ENCODE measurements at places on chromosomes 16 and 17.

GRCh38 chr17:64343071-64343774, 47.4 kb downstream of the PECAM1 start:
- no peaks in the 10 kb centered on the region for H3K27me3 ChIP-seq
- peaks cover 41% of the 10 kb centered on the region for H3K4me1 ChIP-seq
- DNase-seq = no peak
- no peak overlapping the region for H3K4me3 ChIP-seq
- H3K36me3 ChIP-seq = no peaks in the 10 kb centered on the region

DNA sequence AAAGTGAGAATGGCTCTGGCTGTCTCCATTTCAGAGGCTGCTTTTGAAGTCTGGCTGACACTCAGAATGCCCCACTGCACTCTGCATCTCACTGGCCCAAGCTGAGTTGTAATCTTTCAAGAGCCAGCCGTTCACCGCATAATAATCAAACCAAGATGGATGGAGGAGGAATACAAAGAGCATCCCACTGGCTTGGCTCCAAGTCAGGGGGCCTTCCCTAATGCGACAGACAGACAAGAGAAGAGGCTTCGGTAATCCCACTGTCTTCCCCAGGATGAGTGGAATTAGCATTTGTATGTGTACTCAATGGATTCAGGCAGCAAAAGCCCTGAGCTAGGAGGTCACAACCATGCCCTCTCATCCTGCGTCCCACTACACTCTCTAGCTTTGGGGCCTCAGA, 68.0 kb downstream of the CBLN1 start:
- H3K4me3 ChIP-seq = no peak overlapping the region
- no peaks in the 10 kb centered on the region for H3K4me1 ChIP-seq
- H3K36me3 ChIP-seq = no peaks in the 10 kb centered on the region
- no peaks in the 10 kb centered on the region for H3K27me3 ChIP-seq
- H3K27ac ChIP-seq = no peak overlapping the region

DNA sequence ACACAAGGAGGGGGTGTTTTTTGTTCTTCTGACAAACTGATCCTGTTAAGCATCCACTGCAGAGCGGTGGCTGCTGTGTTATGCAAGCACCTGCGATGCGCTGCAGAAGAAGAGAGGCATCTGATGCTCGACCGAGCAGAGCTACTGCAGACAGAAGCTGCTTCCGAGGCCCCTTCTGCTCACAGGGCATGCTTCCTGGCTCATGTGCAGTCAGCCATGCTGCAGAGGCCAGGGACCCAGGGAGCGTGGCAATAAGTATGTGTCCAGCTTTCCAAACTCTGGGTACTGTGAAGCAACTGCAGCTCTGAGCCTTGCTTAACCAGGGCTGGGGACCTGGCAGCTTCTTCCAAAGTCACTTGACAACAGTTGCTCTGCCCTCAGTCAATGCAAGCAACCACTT, 448.6 kb upstream of the RBFOX1 start:
- H3K4me3 ChIP-seq = no peak overlapping the region
- no peaks in the 10 kb centered on the region for H3K27me3 ChIP-seq
- DNase-seq = no peak
- H3K27ac ChIP-seq = no peak overlapping the region
- no peaks in the 10 kb centered on the region for H3K4me1 ChIP-seq
- H3K36me3 ChIP-seq = no peaks in the 10 kb centered on the region

DNA sequence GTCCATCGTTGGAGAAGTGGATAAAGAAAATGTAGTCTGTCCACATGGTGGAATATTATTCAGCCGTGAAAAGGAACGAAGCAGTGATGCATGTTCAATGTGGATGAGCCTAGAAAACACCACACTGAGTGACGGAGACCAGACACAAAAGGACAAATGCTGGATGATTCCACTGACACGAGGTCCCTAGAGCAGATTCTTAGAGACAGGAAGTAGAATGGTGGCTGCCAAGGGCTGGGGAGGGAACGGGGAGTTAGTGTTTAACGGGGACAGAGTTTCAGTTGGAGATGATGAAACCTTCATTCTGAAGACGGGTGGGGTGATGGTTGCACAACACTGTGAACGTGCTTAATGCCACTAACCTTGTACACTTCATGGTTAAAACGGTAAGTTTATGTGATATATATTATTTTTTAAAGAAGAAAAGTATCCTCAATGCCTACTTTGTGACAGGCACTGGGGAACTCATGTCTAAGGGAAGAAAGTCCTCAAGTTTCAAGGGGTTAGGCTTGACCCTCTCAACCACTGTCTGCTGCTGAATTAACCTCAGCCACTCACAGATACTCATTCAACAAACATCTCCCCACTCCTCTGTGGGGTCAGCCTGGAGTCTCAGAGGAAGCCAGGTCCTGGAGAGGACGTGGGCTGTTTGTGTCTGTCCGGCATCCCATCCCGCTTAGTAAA, 17.6 kb downstream of the C16orf74 start:
- peaks cover 12% of the 10 kb centered on the region for H3K27me3 ChIP-seq
- peaks cover 4% of the 10 kb centered on the region for H3K4me1 ChIP-seq
- no peak for DNase-seq
- H3K36me3 ChIP-seq = no peaks in the 10 kb centered on the region
- no peak overlapping the region for H3K4me3 ChIP-seq
- H3K27ac ChIP-seq = no peak overlapping the region

- no peak overlapping the region for H3K4me3 ChIP-seq
- no peaks in the 10 kb centered on the region for H3K4me1 ChIP-seq
- H3K27ac ChIP-seq = no peak overlapping the region
- DNase-seq = no peak
- no peaks in the 10 kb centered on the region for H3K27me3 ChIP-seq
- no peaks in the 10 kb centered on the region for H3K36me3 ChIP-seq
These were observed 46.6 kb upstream of the MED13 start for GRCh38 chr17:62111562-62112171.

- H3K4me1 ChIP-seq = peaks cover 45% of the 10 kb centered on the region
- DNase-seq = no peak
- no peak overlapping the region for H3K4me3 ChIP-seq
- H3K36me3 ChIP-seq = no peaks in the 10 kb centered on the region
These were observed 12.2 kb downstream of the WFIKKN2 start for GRCh38 chr17:50847566-50847965.

GRCh38 chr17:40515011-40515410, 13.6 kb upstream of the TNS4 start:
- no peak overlapping the region for H3K27ac ChIP-seq
- H3K4me1 ChIP-seq = peaks cover 6% of the 10 kb centered on the region
- DNase-seq = no peak
- no peaks in the 10 kb centered on the region for H3K36me3 ChIP-seq
- H3K27me3 ChIP-seq = peaks cover 21% of the 10 kb centered on the region

DNA sequence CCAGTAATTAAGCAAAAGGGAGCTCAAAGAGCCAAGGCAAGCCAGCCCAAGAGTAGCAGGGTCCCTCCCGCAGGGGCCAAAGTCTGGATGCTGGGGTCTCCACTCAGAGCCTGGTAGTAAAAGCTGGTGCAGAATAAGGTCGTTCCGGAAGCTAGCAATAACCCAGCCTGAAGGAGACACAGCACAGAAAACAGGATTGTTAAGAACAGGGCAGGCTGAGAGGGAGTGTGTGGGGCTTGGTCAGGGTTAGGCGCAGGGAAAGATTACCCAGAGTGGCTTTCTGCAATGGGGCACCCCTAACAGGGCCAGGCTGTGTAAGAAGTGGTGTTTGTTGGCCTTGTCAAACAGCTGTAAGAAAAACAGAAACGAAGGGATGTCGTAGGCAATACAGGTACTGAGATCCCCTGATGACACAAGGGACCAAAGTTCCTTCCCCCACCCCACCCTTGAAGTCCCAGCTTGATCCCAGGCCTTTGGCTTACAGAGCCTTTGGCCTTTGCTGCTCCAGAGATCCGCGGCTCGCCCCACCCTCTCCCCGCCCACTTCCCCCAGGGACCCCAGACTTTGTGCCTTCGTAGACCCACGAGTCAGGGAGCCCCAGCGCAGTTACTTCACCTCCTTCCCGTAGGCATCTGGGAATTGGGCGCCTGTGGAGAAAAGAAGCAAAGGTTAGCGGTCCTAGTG, 712 bp downstream of the TMEM256 start:
- peaks cover 26% of the 10 kb centered on the region for H3K4me1 ChIP-seq
- peak overlapping the region; percentile 82 for H3K4me3 ChIP-seq
- H3K27me3 ChIP-seq = peaks cover 8% of the 10 kb centered on the region
- no peaks in the 10 kb centered on the region for H3K36me3 ChIP-seq
- H3K27ac ChIP-seq = peak overlapping the region; percentile 98

DNA sequence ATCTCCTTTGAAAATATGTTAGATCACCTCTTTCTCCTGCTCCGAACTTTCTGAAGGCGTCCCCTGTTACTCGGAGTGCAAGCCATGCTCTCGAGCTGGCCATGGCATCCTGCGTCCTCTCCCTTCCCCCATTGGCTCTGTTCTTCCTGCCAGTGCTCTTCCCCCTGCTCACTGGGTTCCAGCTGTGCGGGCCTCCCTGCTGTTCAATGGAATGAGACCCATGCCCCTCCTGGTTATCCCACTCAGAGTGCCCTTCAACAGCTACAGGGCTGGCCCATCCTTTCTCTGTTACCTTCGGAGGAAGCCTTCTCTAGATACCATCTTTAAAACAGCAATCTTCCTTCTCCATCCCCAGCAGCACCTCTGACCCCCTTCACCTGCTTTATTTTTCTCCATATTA, 504.3 kb downstream of the MAF start:
- H3K27ac ChIP-seq = no peak overlapping the region
- no peak for DNase-seq

- H3K27me3 ChIP-seq = no peaks in the 10 kb centered on the region
- H3K4me1 ChIP-seq = no peaks in the 10 kb centered on the region
- no peak overlapping the region for H3K27ac ChIP-seq
- no peak overlapping the region for H3K4me3 ChIP-seq
- H3K36me3 ChIP-seq = no peaks in the 10 kb centered on the region
- DNase-seq = no peak
These were observed 55.2 kb upstream of the IRX5 start for GRCh38 chr16:54875443-54875842.

DNA sequence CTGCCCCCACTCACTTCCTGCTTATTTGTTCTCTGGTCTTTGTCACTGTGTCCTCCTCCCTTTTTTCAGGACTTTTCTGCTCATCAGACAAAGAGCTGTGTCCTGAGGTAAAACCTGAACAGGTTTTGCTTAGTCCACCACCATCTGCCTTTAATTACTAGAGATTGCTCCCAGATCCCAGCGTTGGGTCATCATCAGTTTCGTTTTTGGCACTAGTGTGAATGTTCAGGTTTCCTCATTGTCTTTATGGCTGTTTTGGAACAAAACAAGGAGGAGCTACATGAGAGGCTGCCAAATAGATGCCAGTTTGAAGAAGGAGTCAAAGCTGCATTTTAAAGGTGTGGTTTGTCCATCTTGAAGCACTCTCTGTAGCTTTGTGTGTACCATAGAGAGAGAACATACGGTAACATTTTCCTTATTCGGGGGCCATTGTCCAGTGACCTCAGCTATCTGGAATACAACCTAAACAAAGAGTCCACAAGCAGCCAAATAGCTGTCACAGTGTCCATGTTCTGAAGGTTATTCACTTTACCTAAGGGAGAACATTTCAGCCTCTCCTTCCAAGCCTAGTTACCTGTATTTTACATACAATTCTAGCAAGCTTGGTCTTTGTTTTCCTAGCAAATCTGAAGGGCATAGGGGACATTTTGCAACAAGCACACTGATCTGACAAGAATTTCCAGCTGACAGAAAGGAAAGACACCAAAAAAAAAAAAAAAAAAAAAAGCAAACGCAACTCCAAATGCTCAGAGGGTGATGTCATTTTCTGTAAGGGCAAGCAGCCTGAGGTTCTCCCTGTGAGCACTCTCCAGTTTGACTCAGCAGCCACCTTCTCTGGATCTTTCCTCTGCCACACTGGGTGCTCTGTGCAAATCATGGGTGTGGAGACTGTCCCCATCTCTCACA, 196.1 kb downstream of the NTN1 start:
- H3K27ac ChIP-seq = peak overlapping the region; percentile 50
- no peaks in the 10 kb centered on the region for H3K27me3 ChIP-seq
- H3K4me1 ChIP-seq = peaks cover 12% of the 10 kb centered on the region
- H3K36me3 ChIP-seq = no peaks in the 10 kb centered on the region
- peak; percentile 86 for DNase-seq

- H3K27me3 ChIP-seq = peaks cover 39% of the 10 kb centered on the region
- H3K27ac ChIP-seq = no peak overlapping the region
- peaks cover 7% of the 10 kb centered on the region for H3K4me1 ChIP-seq
- peak; percentile 80 for DNase-seq
These were observed 27.3 kb downstream of the SLFN11 start for GRCh38 chr17:35345926-35346771.

- peaks cover 4% of the 10 kb centered on the region for H3K36me3 ChIP-seq
- H3K27ac ChIP-seq = no peak overlapping the region
- H3K27me3 ChIP-seq = no peaks in the 10 kb centered on the region
- peaks cover 3% of the 10 kb centered on the region for H3K4me1 ChIP-seq
- H3K4me3 ChIP-seq = no peak overlapping the region
These were observed 41.5 kb downstream of the CPNE2 start for GRCh38 chr16:57133886-57134285.

GRCh38 chr17:66850692-66851091, 15.8 kb downstream of the CACNG5 start:
- peak; percentile 61 for DNase-seq
- no peaks in the 10 kb centered on the region for H3K36me3 ChIP-seq
- no peaks in the 10 kb centered on the region for H3K27me3 ChIP-seq
- H3K4me1 ChIP-seq = no peaks in the 10 kb centered on the region
- no peak overlapping the region for H3K4me3 ChIP-seq
- H3K27ac ChIP-seq = no peak overlapping the region

DNA sequence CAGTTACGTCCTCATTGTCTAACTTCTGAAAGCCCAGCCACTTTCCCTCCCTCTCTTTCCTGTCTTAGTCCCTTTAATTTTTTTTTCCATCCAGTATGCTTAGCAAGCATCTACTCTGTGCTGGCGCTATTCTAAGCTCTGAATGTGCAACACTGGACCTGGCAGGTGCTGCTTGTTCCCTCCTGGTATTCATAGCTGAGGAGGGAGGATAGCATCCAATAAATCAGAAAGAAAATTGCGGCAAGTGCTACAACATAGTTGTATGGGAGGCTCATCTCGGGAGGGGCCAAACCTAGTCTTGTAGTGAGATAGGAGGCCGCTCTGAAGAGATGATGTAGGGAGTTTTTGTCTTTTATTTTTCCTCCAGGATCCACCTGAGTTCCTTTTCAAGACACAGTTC, 457.3 kb upstream of the HSBP1 start:
- H3K4me1 ChIP-seq = peaks cover 10% of the 10 kb centered on the region
- no peak overlapping the region for H3K27ac ChIP-seq
- no peaks in the 10 kb centered on the region for H3K36me3 ChIP-seq
- no peak overlapping the region for H3K4me3 ChIP-seq
- no peaks in the 10 kb centered on the region for H3K27me3 ChIP-seq
- peak; percentile 30 for DNase-seq

- no peak overlapping the region for H3K27ac ChIP-seq
- H3K27me3 ChIP-seq = peaks cover 12% of the 10 kb centered on the region
- DNase-seq = no peak
- H3K4me1 ChIP-seq = peaks cover 4% of the 10 kb centered on the region
These were observed 142.0 kb downstream of the SPECC1 start for GRCh38 chr17:20151174-20151573.

GRCh38 chr17:9209781-9210370, 188.6 kb downstream of the NTN1 start:
- peaks cover 3% of the 10 kb centered on the region for H3K27me3 ChIP-seq
- no peak overlapping the region for H3K4me3 ChIP-seq
- peaks cover 34% of the 10 kb centered on the region for H3K4me1 ChIP-seq
- no peaks in the 10 kb centered on the region for H3K36me3 ChIP-seq

- peak overlapping the region; percentile 100 for H3K4me3 ChIP-seq
- peaks cover 22% of the 10 kb centered on the region for H3K4me1 ChIP-seq
- peaks cover 38% of the 10 kb centered on the region for H3K36me3 ChIP-seq
- H3K27ac ChIP-seq = peak overlapping the region; percentile 11
- no peaks in the 10 kb centered on the region for H3K27me3 ChIP-seq
These were observed 3.9 kb downstream of the ACTG1 start for GRCh38 chr17:81508639-81509206.

- DNase-seq = no peak
- peaks cover 5% of the 10 kb centered on the region for H3K27me3 ChIP-seq
- no peak overlapping the region for H3K27ac ChIP-seq
- no peak overlapping the region for H3K4me3 ChIP-seq
- H3K4me1 ChIP-seq = peaks cover 7% of the 10 kb centered on the region
- H3K36me3 ChIP-seq = no peaks in the 10 kb centered on the region
These were observed 3.3 kb downstream of the KRT37 start for GRCh38 chr17:41421116-41421515.

Measured in muscle of leg (tissue), 16 donors.